Heart left ventricle (tissue), 16 donors: ENCODE measurements at places on chromosomes 7 and 10.

DNA sequence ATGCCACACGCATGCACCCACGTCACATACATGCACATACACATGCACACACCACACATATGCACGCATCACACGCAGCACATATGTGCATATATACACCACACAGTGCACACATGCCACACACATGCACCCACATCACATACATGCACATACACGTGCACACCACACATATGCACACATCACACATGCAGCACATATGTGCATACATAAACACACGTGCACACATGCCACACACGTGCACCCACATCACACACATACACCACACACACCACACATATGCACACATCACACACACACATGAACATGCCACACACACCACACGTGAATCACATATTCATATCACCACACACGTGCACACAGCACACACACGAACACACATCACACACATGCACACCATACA, 338.8 kb downstream of the PTPRN2 start:
- no peaks in the 10 kb centered on the region for H3K27me3 ChIP-seq
- no peak for DNase-seq
- H3K4me3 ChIP-seq: no peak overlapping the region
- H3K4me1 ChIP-seq: no peaks in the 10 kb centered on the region
- no peaks in the 10 kb centered on the region for H3K36me3 ChIP-seq
- H3K27ac ChIP-seq: no peak overlapping the region

DNA sequence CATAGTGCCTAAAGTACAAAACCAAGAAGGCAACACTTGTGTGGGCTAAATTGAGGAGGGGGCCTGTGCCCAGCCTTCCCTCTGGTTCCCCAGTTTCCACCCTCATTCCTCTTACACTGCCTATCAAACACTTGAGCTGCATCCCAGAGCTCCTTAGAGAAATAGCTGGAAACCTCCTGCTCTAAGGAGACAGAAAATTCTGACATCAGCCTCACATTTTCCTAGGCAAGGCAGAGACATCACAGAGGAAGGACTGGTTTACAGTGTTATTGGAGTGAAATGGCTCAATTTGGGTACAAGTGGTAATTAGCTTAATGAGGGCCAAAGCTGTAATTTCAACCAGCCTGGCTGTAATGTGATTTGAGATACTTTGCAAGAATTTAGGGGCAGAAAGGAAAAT, 192.3 kb upstream of the AOAH start:
- no peak overlapping the region for H3K27ac ChIP-seq
- no peaks in the 10 kb centered on the region for H3K27me3 ChIP-seq
- DNase-seq: no peak
- no peaks in the 10 kb centered on the region for H3K4me1 ChIP-seq
- no peak overlapping the region for H3K4me3 ChIP-seq

- peaks cover 10% of the 10 kb centered on the region for H3K4me1 ChIP-seq
- H3K4me3 ChIP-seq: peak overlapping the region; percentile 76
- peak overlapping the region; percentile 100 for H3K27ac ChIP-seq
- H3K27me3 ChIP-seq: no peaks in the 10 kb centered on the region
- no peak for DNase-seq
Measured at GRCh38 chr10:1050145-1050544, 1.2 kb upstream of the IDI1 start.

- no peaks in the 10 kb centered on the region for H3K4me1 ChIP-seq
- peaks cover 51% of the 10 kb centered on the region for H3K36me3 ChIP-seq
- H3K27ac ChIP-seq: no peak overlapping the region
- no peak overlapping the region for H3K4me3 ChIP-seq
- no peaks in the 10 kb centered on the region for H3K27me3 ChIP-seq
Measured at GRCh38 chr7:103101543-103101942, 26.6 kb downstream of the ARMC10 start.

DNA sequence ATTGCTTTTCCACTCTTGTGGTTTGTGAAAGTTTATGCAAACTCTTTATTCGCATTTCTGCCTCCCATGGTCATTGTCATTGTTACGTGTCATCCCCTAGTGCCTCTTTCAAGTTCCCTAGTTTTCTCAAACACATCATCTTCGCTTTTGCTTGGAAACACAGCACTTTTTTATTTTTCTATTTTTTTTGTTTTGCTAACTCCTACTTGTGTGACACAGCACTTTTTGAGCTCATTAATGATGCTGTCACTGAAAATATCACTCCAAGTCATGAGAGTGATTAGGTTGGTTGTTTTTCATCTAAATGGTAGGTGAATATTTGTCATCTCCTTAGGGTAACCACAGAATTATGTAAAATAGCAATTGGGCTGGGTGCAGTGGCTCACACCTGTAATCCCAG, 8.5 kb upstream of the STX1A start:
- H3K27ac ChIP-seq: no peak overlapping the region
- peaks cover 12% of the 10 kb centered on the region for H3K27me3 ChIP-seq
- H3K4me3 ChIP-seq: no peak overlapping the region
- no peaks in the 10 kb centered on the region for H3K36me3 ChIP-seq

- peaks cover 13% of the 10 kb centered on the region for H3K4me1 ChIP-seq
- no peak for DNase-seq
- peaks cover 37% of the 10 kb centered on the region for H3K36me3 ChIP-seq
- H3K4me3 ChIP-seq: no peak overlapping the region
- H3K27me3 ChIP-seq: no peaks in the 10 kb centered on the region
Measured at GRCh38 chr7:44625526-44626471, 19.4 kb downstream of the OGDH start.

- H3K27me3 ChIP-seq: no peaks in the 10 kb centered on the region
- no peaks in the 10 kb centered on the region for H3K36me3 ChIP-seq
- H3K4me1 ChIP-seq: no peaks in the 10 kb centered on the region
- H3K27ac ChIP-seq: no peak overlapping the region
Measured at GRCh38 chr10:52586710-52587109, 185.9 kb downstream of the MBL2 start.

DNA sequence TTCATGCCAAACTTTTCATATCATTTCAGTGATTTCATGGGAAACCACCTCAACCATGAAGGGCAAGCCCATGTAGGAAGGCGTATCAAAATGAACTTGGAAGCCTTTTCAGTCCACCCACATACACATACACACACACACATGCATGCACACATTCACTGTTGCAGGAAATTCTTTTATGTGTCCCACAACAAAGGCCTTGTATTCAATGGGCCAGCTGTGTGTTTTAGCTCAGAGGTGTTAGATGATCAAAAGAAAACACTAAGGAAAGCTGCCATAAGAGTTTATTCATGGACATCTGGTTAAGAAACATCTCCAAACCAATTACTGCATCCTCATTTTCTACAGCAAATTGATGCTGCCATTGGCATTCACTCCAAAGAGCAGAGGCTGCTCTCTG, 74.4 kb upstream of the STK17A start:
- no peak for DNase-seq
- no peaks in the 10 kb centered on the region for H3K36me3 ChIP-seq
- no peak overlapping the region for H3K27ac ChIP-seq

- peak overlapping the region; percentile 90 for H3K4me3 ChIP-seq
- H3K36me3 ChIP-seq: no peaks in the 10 kb centered on the region
- DNase-seq: peak; percentile 45
- H3K27me3 ChIP-seq: peaks cover 5% of the 10 kb centered on the region
- H3K27ac ChIP-seq: peak overlapping the region; percentile 22
Measured at GRCh38 chr10:117004227-117005025, 561 bp downstream of the SHTN1 start.

DNA sequence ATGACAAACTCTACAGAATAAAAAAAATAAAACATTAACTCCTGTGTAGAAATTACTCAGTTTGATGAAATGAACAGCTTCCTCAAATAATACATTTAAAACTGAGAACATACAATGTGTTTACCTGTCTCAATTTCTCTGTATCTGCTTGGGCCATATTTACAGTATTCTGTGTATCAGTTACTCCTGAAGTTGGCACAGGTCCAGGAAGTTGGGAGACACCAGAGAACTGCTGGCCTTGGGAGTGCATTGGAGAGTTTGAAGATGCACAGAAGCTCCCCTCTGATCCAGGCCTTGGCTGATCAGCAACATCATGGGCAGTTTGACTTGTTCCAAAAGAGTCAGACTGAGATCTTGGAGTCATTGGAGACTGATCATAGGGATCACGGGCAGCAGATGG, 155.1 kb downstream of the GALNT11 start:
- DNase-seq: no peak
- no peak overlapping the region for H3K4me3 ChIP-seq
- H3K4me1 ChIP-seq: peaks cover 8% of the 10 kb centered on the region
- H3K27ac ChIP-seq: no peak overlapping the region
- no peaks in the 10 kb centered on the region for H3K27me3 ChIP-seq
- peaks cover 99% of the 10 kb centered on the region for H3K36me3 ChIP-seq

DNA sequence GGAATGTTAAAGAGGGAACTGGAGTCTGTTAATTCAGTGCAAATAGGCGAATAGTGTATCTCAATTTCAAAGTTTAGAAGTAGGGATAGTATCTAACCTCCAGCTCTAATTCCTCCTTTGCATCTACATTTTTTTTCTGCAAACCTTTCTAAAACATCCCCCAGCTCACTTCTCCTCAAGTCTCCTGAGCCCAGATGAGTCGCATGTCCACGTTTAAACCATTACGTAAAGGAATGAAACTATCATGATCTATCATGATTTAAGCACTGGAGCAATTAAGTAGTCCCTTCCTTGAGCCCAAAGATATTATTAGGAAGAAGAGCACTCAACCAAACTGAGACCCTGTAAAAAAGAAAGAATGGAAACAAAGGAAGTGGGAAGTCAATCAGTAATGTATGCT, 29.9 kb downstream of the GPR22 start:
- no peaks in the 10 kb centered on the region for H3K36me3 ChIP-seq
- H3K4me1 ChIP-seq: peaks cover 4% of the 10 kb centered on the region
- no peak overlapping the region for H3K27ac ChIP-seq
- H3K4me3 ChIP-seq: no peak overlapping the region
- H3K27me3 ChIP-seq: no peaks in the 10 kb centered on the region

- H3K4me1 ChIP-seq: peaks cover 5% of the 10 kb centered on the region
- DNase-seq: no peak
- H3K36me3 ChIP-seq: no peaks in the 10 kb centered on the region
- no peak overlapping the region for H3K4me3 ChIP-seq
- H3K27ac ChIP-seq: no peak overlapping the region
Measured at GRCh38 chr10:78740976-78741915, 327.5 kb upstream of the ZMIZ1 start.

GRCh38 chr7:26044320-26044719, 107.7 kb upstream of the NFE2L3 start:
- no peak overlapping the region for H3K4me3 ChIP-seq
- no peaks in the 10 kb centered on the region for H3K4me1 ChIP-seq
- H3K27ac ChIP-seq: no peak overlapping the region
- H3K27me3 ChIP-seq: peaks cover 19% of the 10 kb centered on the region
- no peaks in the 10 kb centered on the region for H3K36me3 ChIP-seq

GRCh38 chr7:112079673-112080072, 126.5 kb downstream of the DOCK4 start:
- no peak overlapping the region for H3K4me3 ChIP-seq
- H3K27ac ChIP-seq: no peak overlapping the region
- peaks cover 20% of the 10 kb centered on the region for H3K4me1 ChIP-seq

GRCh38 chr7:137774793-137775201, 72.0 kb downstream of the DGKI start:
- no peaks in the 10 kb centered on the region for H3K27me3 ChIP-seq
- H3K4me1 ChIP-seq: no peaks in the 10 kb centered on the region
- H3K4me3 ChIP-seq: no peak overlapping the region
- no peaks in the 10 kb centered on the region for H3K36me3 ChIP-seq
- no peak for DNase-seq
- no peak overlapping the region for H3K27ac ChIP-seq

GRCh38 chr10:44341886-44342285, 43.0 kb downstream of the CXCL12 start:
- DNase-seq: no peak
- H3K4me1 ChIP-seq: no peaks in the 10 kb centered on the region
- no peak overlapping the region for H3K27ac ChIP-seq
- no peaks in the 10 kb centered on the region for H3K27me3 ChIP-seq
- H3K4me3 ChIP-seq: no peak overlapping the region

DNA sequence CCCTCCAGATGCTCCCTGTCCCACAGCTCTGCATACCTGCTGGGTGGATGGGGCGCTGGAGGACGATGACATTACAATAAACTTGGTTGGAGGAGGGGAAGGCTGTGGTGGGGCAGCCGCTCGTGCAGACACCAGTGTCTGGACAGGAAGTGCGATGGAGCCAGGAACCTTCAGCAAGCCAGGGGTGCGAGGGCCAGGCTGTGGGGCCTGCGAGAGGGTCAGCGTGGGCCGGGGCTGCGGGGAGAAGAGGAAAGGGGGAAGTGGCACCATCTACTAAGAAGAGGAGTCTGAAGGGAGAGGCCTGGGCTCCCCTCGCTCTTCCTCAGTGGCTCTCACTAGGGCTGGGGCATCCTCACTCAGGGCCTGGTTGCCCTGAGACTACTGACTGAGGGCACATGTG, 6.4 kb downstream of the AP4M1 start:
- peaks cover 95% of the 10 kb centered on the region for H3K36me3 ChIP-seq
- no peak overlapping the region for H3K27ac ChIP-seq
- no peaks in the 10 kb centered on the region for H3K27me3 ChIP-seq
- no peak for DNase-seq

DNA sequence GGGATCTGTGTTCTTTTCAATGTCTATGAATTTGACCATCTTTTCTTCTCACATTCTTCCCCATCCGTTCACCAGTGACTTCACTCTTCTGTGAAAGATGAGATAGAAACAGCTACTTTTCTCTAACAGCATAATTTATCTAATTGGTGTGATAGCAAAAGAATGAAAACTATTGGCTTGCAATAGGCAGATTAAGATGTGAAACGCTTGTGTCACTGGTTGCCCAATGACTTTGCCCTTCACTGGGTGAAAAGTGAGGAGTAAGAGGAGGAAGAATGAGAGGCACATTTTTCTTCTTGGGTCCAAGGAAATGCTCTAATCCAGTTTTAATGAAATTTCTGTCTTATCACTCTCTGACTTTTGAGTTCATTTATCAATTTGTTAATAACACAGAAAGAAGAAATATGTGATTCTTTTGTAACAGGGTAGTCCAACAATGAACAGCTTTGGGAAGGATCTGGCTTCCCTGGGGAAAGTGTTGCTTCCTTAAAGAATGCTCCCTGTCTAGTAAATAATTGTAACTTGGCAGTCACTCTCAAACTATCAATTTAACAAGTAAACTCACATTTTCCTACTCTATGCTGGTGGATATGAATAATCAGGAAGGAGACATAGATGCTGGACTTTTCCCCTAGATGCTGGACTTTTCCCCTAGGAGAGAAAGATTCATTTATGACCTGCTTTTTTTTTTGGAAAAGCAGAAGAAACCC, 35.1 kb downstream of the BET1 start:
- no peaks in the 10 kb centered on the region for H3K4me1 ChIP-seq
- H3K4me3 ChIP-seq: no peak overlapping the region
- no peaks in the 10 kb centered on the region for H3K27me3 ChIP-seq
- no peak for DNase-seq

- H3K27ac ChIP-seq: no peak overlapping the region
- peaks cover 9% of the 10 kb centered on the region for H3K36me3 ChIP-seq
- no peaks in the 10 kb centered on the region for H3K27me3 ChIP-seq
- no peak for DNase-seq
- no peak overlapping the region for H3K4me3 ChIP-seq
Measured at GRCh38 chr10:72832701-72833100, 60.8 kb upstream of the OIT3 start.

GRCh38 chr10:44425466-44425865, 40.6 kb upstream of the CXCL12 start:
- no peaks in the 10 kb centered on the region for H3K36me3 ChIP-seq
- no peaks in the 10 kb centered on the region for H3K4me1 ChIP-seq
- no peaks in the 10 kb centered on the region for H3K27me3 ChIP-seq
- no peak for DNase-seq
- no peak overlapping the region for H3K27ac ChIP-seq

- peaks cover 11% of the 10 kb centered on the region for H3K4me1 ChIP-seq
- H3K27ac ChIP-seq: no peak overlapping the region
- H3K4me3 ChIP-seq: no peak overlapping the region
Measured at GRCh38 chr7:55517191-55517633, 55.1 kb downstream of the VOPP1 start.

GRCh38 chr10:24385776-24386175, 176.8 kb downstream of the KIAA1217 start:
- peak overlapping the region; percentile 66 for H3K27ac ChIP-seq
- no peak for DNase-seq
- H3K4me1 ChIP-seq: peaks cover 5% of the 10 kb centered on the region
- no peak overlapping the region for H3K4me3 ChIP-seq
- H3K36me3 ChIP-seq: peaks cover 10% of the 10 kb centered on the region
